ENCODE measurements at places on chromosomes 2 and 18.

DNA sequence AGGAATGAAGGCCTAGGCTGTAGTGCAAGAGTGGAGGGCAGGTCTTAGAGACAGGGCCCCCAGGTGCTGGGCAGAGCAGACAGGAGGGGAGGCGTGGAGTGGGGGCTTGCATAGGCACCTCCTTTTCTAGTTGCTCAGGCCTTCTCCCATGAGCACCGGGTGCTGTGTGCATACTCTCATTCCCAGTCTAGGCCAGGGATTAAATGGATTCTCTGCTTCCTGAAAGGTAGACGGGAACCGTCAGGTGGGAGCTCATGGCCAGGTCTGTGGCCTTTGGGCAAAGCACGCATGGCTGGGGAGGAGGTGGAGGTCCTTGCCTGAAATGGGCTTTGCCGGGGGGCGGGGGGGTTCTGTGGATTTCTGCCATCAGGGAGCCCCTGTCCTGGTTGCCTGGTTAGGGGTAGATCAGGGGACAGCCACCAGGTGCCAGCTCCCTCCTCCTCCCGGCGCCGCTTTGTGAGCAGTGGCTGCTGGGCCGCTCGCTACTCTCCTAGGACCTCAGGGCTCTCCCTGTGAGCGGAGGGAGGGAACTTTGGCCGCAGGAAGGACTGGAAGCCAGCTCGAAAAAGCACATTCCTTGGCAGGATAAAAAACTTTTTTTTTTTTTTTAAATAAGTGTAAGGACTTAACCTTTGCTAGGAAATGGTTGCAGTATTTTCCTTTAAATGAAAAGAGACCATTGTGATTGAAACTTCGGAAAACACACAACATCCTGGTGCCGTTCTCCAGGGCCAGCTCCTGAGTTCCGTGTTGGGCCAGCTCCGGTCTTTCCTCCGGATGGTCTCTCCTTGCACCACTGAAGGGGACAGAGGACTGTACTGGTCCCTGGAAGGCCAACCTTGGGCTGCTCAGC, 82.8 kb upstream of the HAAO start:
- no peak for DNase-seq

GRCh38 chr2:137207030-137207429, 441.7 kb downstream of the THSD7B start:
- DNase-seq, result no peak

DNA sequence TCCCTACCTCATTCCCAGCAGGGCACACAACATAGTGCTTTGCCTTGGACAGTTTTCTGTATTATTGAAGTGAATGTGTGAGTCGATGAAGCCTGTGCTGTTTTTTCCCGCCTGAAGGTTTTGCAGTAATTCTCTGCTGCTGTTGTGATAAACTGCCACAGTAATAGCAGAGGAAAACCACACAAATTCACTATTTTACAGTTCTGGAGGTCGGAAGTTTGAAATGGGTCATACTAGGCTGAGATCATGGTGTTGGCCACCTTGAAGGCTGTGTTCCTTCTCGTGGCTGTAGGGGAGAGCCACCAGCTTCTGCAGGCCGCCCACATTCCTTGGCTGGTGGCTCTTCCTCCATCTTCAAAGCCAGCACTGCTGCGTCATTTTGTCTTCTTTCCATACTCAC, 678 bp upstream of the SLC16A14 start:
- no peak for DNase-seq

DNA sequence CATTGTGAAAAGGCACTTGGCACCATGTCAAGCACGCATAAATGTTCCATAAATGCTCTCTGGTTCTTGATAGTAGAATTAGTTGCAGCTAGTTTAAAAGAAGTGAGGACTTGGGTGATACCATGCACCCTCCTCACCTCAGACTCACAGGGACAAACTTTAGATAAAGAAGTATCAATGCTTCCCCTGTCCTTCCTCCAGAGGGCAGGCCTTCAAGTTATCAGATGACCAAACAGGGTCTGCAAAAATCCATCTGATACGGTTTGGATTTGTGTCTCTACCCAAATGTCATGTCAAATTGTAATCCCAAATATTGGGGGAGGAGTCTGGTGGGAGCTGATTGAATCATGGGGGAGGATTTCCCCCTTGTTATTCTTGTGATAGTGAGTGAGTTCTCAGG, 54.1 kb downstream of the C1QL2 start:
- DNase-seq, result no peak
